ENCODE measurements at places on chromosomes 13 and 19. TPM values are rescaled to one million over a fixed set of nuclear protein-coding genes. Genes with fewer than 3 reads are reported as not detected.

HSPB6 gene
- not detected for total RNA-seq

F2RL3 gene
- total RNA-seq = not detected

SOX21 gene
- 0.82 TPM for total RNA-seq

UBE2L5 gene
- not detected for total RNA-seq

TMEM259 gene
- 125 TPM for total RNA-seq

ZNF221 gene
- total RNA-seq = 0.35 TPM

TRPC4 gene
- not detected for total RNA-seq

LGI4 gene
- total RNA-seq = 0.13 TPM

PNMA8A gene
- 10.0 TPM for total RNA-seq

OR10H5 gene
- total RNA-seq = not detected

IPO5 gene
- 77.4 TPM for total RNA-seq

RNF225 gene
- not detected for total RNA-seq

SLC15A1 gene
- total RNA-seq = not detected

FPR3 gene
- total RNA-seq = not detected

FXYD3 gene
- 0.42 TPM for total RNA-seq

B3GNT3 gene
- total RNA-seq = 6.1 TPM

ACER1 gene
- total RNA-seq = not detected

C5AR1 gene
- 2.2 TPM for total RNA-seq

LMTK3 gene
- 5.3 TPM for total RNA-seq

CA11 gene
- 12.7 TPM for total RNA-seq

CADM4 gene
- 10.2 TPM for total RNA-seq

LHB gene
- not detected for total RNA-seq
